Subcutaneous adipose tissue (tissue), 4 donors: ENCODE measurements at places on chromosomes 7 and 10. TPM values are rescaled to one million over a fixed set of nuclear protein-coding genes. Genes with fewer than 3 reads are reported as not detected.

SLC25A28 gene
- 42.8 TPM for total RNA-seq

CALML3 gene
- total RNA-seq, result not detected

LDB3 gene
- total RNA-seq, result 12.1 TPM

KLF14 gene
- 0.51 TPM for total RNA-seq

MEPCE gene
- 22.4 TPM for total RNA-seq

GPER1 gene
- 4.2 TPM for total RNA-seq

TMEM139 gene
- not detected for total RNA-seq

CALHM3 gene
- not detected for total RNA-seq

C10orf95 gene
- total RNA-seq, result not detected
